Breast epithelium (tissue), 4 donors: ENCODE measurements at places on chromosomes 13 and 19. TPM values are rescaled to one million over a fixed set of nuclear protein-coding genes. Genes with fewer than 3 reads are reported as not detected.

The COX6B1 gene
- 320 TPM for total RNA-seq

The ACP4 gene
- total RNA-seq, result not detected

The KLK1 gene
- total RNA-seq, result not detected

The KLK15 gene
- total RNA-seq, result not detected

DNA sequence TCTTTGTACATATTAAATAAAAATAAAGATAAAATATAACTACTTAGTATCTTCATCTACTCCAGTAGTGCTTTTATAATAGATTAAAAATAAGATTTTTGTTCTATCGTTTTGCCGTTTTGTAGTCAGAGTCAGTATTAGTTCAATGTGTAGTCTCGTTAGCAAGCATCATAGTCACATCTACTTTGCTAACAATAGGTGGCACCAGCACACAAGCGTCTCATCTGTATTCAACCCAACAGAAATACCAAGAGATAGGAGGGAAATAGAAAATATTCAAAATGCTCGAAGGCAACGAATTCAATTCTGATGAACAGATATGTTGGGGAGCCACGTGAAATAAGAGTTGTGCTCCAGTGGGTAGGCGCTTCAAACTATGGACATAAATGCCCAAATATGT, 21.4 kb upstream of the MICU2 start:
- no peak for DNase-seq

GRCh38 chr13:113123226-113124201, 915 bp downstream of the F10 start:
- DNase-seq, result peak; percentile 27

DNA sequence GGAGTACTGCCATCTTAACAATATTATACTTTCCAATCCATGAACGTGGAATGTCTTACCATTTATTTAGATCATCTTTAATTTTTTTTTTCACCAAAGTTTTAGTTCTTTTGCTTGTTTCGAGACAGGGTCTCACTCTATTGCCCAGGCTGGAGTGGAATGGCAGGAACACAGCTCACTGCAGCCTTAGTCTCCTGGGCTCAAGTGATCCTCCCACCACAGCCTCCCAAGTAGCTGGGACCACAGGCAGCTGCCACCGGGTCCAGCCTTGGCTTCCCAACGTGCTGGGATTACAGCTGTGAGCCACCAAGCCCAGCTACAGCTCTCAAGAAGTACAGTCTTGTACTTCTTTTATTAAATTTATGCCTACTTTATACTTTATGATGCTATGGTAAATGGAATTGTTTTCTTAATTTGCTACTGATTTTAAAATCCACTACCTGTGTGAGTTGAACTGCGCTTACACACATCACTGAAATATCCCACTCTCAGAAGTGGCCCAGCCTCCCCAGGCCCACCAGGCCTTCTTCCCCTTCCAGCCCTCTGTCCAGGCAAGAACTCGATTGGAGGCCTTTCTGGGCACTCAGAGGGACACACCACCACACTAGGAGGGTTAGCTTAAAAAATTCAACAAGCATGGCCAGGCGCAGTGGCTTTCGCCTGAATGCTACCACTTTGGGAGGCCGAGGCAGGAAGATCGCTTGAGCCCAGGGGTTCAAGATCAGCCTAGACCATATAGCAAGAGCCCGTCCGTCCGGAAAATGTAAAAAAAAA, 1.0 kb upstream of the PGLS start:
- DNase-seq, result no peak

- no peak for DNase-seq
These were observed 255.9 kb upstream of the STARD13 start for GRCh38 chr13:33541456-33541855.
